ENCODE measurements at places on chromosomes 7 and 10.
A peak's percentile ranks its signal among the peaks of the same experiment; 100 is the strongest.

- no peak for DNase-seq
These were observed 20.0 kb downstream of the ABCB1 start for GRCh38 chr7:87580636-87581035.

GRCh38 chr7:50304129-50304910 is at the start of gene IKZF1:
Gene IKZF1 (plus strand): TSS chr7:50304716. CDS start chr7:50319062, 14,346 bp downstream.
- no peak for DNase-seq

GRCh38 chr7:151717415-151717814 is 159.5 kb downstream of the PRKAG2 start:
- no peak for DNase-seq

- DNase-seq = no peak
These were observed 63.9 kb downstream of the DPY19L1 start for GRCh38 chr7:34973400-34973760.

DNA sequence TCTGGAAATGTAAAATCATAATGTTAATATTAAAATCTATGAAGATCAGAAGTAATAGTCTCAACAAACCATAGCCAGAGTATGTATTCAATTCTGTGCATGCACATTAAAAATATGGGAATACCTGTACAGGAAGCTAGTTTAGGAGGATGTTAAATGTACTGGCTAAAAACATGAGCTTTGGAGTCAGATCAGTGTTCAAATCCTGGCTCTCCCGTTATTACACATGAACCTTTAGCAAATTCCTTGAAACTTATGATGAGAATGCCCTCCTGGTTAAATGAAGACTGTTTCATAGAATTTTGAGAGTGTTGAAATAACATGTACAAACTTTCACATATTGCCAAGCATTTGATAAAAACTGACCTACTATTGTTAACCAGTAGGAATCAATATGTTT is 4.6 kb downstream of the ARL4A start:
- DNase-seq = no peak

DNA sequence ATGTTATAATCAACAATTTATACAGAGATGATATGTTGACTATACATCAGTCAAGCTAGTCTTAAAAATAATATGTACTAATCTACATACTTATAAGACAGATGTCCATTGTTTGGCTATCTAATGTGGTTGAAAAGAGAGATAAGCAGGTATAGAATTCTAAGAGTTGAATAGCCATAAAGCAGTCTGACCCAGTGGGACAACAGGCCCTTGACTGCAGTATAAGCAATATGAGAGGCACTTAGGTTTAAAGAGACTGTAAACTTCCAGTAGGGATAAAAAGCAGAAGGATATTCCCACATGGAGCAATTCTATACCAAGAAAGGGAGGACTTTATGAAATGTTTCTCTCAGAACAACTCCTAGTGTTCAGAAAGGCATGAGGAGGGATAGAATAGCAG is 139.3 kb downstream of the ELAPOR2 start:
- no peak for DNase-seq

DNA sequence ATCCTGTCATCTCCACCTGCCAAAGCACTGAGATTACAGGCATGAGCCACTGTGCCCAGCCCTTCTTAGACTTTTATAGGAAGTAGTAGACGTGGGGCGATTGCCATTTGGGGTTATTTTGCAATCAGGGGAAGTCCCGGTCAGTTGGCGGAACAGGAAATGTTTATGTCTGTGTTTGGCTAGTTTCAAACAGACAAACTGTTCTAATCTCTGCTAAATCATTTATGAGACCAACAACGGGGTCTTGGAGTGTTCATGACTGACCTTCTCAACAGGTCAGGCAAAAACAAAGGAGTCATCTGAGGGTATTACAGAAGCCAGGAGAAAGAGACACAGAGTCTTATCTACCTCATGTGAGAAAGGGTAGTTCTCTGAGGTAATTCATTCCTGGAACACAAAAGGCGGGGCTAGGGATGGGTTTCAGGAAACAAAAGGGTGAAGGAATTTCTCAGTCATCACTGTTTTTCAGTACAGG is 6.6 kb upstream of the TPK1 start:
- no peak for DNase-seq

GRCh38 chr10:79067241-79068202 is 1.2 kb upstream of the ZMIZ1 start:
- DNase-seq = peak; percentile 83

GRCh38 chr7:53504914-53505313 is 469.5 kb downstream of the POM121L12 start:
- no peak for DNase-seq

All from HTR-8/SVneo (cell line).